ENCODE measurements at places on chromosomes 2 and 18. TPM values are rescaled to one million over a fixed set of nuclear protein-coding genes. Genes with fewer than 3 reads are reported as not detected.

The IL36RN gene
- total RNA-seq: not detected

The CNGA3 gene
- total RNA-seq: 1.0 TPM

The DTNA gene
- 439 TPM for total RNA-seq

The CHST9 gene
- total RNA-seq: 3.9 TPM

The BMP10 gene
- not detected for total RNA-seq

The CMPK2 gene
- total RNA-seq: 10.7 TPM

The SH3BP4 gene
- total RNA-seq: 30.7 TPM

The PCARE gene
- 0.18 TPM for total RNA-seq

The GPD2 gene
- 36.0 TPM for total RNA-seq

The PTPRN gene
- 232 TPM for total RNA-seq

The ANKRD62 gene
- total RNA-seq: 4.8 TPM

- no peak for DNase-seq
Observed at GRCh38 chr2:169365029-169365480, 2.7 kb upstream of the LRP2 start.

GRCh38 chr2:217742276-217742675, 260.5 kb downstream of the TNS1 start:
- no peak for DNase-seq

GRCh38 chr2:121055088-121055487, 229.9 kb downstream of the TFCP2L1 start:
- DNase-seq: no peak

- DNase-seq: no peak
Observed at GRCh38 chr18:77054288-77054605, 78.3 kb downstream of the MBP start.

DNA sequence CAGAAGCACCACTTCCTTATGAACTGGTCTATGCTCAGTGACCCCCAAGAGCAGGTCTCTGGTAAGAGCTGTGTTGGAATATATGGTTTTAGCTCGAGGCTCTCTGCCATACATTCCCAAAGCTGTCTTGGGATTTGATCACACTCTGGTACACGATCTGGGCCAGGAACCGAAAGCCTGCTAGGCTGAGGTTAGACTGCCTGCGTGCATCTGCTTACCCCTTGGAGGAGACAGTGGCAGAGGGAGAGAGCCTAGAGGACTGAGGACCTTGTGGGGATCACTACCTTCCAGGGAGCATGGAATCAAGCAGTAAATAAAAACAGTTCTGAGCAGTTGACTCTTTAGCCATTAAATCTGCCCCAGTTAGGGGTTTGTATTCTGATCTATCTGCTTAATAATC, 63.7 kb downstream of the ZNF532 start:
- no peak for DNase-seq

GRCh38 chr2:239231231-239232194, 169.3 kb downstream of the HDAC4 start:
- no peak for DNase-seq

GRCh38 chr18:21074336-21075323, 37.0 kb downstream of the ROCK1 start:
- DNase-seq: no peak

DNA sequence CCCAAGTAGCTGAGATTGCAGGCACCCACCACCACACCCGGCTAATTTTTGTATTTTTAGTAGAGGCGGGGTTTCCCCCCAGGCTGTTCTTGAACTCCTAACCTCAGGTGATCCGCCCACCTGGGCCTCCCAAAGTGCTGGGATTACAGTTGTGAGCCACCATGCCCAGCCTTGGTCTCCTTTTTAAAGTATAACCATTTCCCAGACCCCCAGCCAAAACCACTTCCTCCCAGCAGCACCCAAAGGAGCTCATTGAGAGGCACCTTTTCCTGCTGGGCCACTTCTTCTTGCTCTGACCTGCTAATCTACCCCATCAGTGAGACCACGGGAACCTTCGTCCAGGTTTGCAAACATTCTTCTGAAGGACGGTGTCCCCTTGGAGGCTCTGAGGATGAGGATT, 69.9 kb downstream of the INPP5D start:
- DNase-seq: no peak

DNA sequence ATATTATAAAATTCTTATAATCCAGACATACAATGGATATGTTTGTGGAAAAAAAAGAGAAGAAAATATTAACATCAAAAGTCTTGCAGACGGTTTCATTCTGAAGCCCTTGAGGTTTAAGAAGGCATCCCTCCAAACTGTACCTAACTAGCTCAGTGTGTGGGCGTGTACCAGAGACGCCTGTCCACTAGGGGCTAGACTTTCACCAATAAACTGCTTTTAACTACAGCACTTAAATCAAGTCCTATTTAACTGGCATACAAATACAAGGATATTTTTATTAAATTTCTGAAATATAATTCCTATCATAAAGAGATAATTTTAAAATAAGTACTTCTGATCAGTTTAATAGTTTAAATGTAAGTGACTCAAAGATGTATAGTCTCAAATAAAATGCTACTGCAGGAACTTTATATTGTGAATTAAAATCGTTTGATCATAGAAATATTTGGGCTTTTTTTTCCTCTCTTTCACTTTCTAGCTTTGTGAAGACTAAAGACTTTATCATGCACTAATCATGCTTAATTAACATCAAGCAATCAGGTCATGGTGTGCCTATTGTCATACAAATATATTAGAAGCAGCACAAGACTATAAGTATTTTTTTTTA, 437.7 kb downstream of the SATB2 start:
- DNase-seq: no peak

GRCh38 chr2:171547256-171547655, 25.0 kb downstream of the CYBRD1 start:
- DNase-seq: no peak

DNA sequence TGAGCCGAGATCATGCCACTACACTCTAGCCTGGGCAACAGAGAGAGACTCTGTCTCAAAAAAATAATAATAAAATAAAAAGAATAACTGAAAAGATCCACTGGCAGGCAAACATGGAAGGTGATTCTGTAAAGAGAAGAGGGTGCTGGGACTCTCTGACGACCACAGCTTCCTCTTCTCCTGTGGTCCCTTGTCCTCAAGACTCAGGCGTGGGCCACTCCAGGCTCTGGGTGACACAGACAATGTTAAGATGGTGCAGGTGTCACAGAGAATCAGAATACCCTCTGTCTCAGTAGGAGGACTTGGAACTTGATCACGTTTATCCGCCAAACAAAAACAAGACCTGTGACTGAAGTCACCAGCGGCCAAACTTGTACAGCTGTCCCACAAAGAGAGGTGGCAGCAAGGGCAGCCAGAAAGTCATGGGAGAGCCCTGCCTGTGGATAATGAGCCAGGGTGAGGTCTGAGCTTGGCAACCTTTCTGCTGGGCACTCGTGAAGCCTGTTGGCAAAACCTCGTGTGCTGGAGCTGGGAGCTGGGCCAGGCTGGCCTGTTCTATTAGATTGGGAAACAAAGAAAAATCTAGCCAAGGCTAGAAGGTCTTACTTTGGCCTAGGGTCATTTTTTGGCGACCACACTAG, 76.4 kb upstream of the ITGA6 start:
- peak; percentile 36 for DNase-seq

GRCh38 chr2:150609831-150610582, 122.5 kb upstream of the RND3 start:
- DNase-seq: no peak

DNA sequence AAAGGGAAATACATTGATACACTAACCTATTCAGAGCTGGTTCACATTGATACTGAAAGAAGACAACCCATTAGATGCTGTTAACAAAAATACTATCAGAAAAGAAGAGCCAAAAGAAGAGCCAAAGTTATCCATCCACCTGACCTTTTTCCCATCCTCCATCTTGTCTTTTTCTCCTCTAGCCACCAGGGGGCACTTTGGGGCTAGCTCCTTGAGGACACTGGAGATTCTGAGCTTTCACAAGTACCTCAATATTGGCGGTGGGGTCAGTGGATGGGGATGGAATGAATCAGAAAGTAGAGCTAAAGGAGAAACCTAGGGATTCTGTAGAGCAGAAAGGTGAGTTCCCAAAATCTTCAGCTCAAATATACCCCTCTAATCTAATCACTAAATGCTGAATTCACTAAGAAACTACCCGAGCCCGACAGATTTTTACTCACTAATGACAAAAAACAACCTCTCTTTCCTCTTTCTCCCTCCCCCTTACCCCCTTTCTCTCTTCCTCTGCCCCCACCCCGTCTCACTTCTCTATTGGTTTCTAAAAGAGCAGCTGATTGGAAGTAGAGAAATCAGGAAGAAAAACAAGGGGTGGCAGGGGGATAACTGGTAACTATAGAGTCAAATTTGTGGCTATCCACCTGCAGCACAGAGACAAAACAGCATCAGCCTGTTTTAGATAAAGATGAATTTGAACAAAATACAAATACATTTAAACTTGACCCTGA, 203.3 kb downstream of the TCF4 start:
- peak; percentile 51 for DNase-seq

DNA sequence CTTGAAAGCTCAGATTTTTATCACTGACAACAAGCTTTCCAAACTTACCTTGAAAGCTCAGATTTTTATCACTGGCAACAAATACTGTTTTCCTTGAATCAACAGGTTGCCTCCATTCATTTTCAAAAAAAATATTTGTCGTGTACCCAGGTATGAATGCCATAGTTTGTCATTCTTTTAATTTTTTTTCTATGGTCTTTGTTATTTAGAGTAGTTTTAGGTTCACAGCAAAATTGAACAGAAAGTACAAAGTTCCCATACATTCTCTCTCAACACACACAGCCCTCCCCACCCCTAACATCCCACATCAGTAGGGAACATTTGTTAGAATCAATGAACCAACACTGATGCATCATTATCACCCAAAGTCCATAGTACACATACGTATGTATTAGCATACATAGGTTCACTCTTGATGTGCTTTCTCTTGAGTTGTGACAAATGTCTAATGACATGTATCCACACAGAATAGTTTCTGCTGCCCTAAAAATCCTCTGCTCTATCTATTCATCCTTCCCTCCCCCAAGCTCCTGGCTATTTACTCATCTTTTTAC, 25.9 kb downstream of the WDR33 start:
- DNase-seq: no peak

DNA sequence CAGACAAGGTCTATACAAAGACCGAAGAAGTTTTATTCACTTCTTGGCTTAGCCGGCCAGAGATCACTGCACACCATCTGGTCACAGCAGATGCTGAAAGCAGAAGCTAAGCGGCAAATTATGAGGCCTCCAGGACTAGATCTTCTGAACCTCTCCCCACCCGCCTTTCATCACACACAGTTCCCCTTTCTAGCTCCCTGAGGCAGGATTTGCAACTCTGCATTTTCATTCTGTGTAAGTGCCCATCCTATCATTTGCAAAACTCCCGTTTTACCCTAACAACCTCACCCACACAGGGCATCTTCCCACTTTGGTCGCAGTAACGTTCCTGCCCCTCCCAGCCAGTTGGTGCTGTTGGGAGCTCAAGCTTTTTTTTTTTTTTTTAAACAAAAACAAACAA, 3.1 kb upstream of the MOB1A start:
- DNase-seq: no peak

GRCh38 chr2:190679813-190680591, 31.1 kb downstream of the NAB1 start:
- DNase-seq: peak; percentile 56

GRCh38 chr2:205654878-205655605, 27.3 kb upstream of the NRP2 start:
- no peak for DNase-seq

DNA sequence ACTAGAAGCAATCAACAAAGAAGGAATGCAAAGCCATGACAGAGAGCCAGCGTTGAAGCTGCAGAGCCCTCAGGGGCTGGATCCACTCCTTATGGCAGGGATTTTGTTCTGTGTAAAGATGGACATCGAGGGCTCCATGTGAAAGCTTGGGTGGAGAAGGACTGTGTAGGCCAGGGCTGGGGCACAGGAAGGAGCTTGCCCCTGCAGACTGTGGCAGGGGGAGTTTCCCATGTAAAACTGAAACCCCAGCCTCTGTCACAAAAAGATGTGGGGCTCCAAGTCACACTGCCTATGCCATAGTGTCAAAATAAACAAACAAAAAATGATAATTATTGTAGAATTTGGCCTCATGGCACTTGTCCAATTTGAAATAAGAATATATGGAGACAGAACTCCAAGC, 408.7 kb upstream of the HS6ST1 start:
- no peak for DNase-seq

- no peak for DNase-seq
Observed at GRCh38 chr2:201798252-201798913, 8.0 kb upstream of the CDK15 start.

- DNase-seq: peak; percentile 67
Observed at GRCh38 chr2:86035883-86036668, 69.6 kb downstream of the POLR1A start.

GRCh38 chr2:38390947-38391346, 13.9 kb upstream of the ATL2 start:
- no peak for DNase-seq

GRCh38 chr2:233817995-233818638, 36.2 kb downstream of the HJURP start:
- DNase-seq: peak; percentile 25

GRCh38 chr2:191410646-191411436, 165.6 kb downstream of the MYO1B start:
- no peak for DNase-seq

DNA sequence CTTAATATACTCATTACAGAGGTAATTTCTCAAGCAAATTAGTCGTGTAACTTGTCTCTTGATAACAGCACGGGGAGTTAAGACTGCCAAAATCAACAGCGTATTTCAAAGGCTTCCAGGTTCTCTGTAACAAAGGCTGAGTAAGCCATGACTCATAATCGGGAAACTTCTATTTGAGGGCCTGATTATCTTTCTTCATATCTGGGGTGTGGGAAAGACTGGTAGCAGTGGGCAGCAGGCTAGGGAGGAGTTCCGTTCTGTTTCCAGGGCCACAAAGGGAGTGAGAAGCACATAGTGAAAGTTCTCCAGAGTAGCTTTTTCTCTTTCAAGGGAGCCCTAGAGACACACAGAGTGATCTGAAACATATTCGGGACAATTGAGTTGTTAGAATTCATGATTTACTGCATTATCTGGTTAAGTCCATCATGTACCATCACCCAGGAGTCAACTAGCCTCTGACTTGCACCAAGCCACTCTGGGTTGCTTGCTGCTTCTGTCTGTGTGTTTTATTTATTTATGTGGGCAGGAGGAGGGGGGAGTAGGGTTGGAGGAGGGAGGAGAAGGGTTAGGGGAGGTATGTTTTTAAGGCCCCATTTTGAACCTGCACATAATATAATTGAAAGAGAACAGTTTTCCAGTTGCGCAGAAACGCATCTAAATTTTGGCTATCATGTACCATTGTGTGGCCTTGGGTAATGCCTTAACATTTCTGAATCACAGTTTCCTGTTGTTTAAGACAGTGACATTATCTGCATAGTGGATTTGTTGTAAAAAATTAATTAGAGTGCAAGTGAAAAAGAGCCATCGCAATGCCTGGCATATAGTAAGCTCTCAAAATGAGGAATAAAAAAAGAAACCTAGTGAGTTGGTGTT, 80.5 kb upstream of the ITPRID2 start:
- DNase-seq: no peak

Data from dorsolateral prefrontal cortex (tissue), 122 donors.